ENCODE measurements at places on chromosomes 3 and 15.
A peak's percentile ranks its signal among the peaks of the same experiment; 100 is the strongest.

GRCh38 chr15:100667405-100668347 is 65.3 kb downstream of the ASB7 start:
- no peak for DNase-seq

- DNase-seq = no peak
Observed at GRCh38 chr3:13323822-13324221, 96.3 kb downstream of the NUP210 start.

GRCh38 chr3:114902691-114903101 is 244.4 kb downstream of the ZBTB20 start:
- DNase-seq = no peak

DNA sequence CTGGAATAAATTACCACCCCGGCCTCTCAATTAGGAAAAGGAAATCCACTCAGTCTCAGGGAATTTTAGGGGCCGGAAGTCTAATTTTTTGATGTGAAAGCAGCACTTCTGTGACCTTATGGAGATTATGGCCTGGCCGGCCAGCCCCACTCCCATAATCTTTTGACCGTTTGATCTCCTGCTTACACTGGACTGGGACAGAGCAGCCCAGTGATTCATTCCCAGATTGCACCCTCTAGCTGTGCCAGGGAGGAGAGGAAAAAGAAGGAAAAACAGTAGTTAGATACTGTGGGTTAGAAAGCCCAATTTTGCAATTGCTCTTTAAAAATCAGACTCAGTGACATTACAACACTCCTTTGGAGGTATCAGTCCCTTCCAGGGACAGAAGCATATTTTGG is 32.4 kb downstream of the GJD2 start:
- peak; percentile 73 for DNase-seq

- no peak for DNase-seq
Observed at GRCh38 chr3:10602271-10602670, 96.9 kb upstream of the ATP2B2 start.

GRCh38 chr3:56591262-56591661 is 34.3 kb downstream of the CCDC66 start:
- DNase-seq = no peak

GRCh38 chr3:31762888-31763351 is 218.1 kb downstream of the OSBPL10 start:
- no peak for DNase-seq

DNA sequence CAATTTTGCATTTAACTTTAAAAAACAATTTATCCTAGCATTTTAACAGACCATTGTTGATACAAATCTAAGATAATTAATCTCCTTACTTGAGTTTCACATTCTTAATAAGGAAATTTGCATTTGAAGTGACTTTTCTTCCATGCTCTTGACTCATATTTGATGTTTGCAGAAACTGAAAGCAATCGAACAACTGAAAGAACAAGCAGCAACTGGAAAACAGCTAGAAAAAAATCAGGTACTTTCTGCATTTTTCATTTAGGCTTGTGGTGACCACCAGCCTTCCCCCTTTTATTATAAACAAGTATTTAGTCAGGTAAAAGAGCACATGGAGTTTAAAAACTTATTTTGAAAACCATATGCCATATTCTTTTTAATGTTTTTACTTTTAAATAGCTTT is 20.1 kb upstream of the SELENOT start:
- no peak for DNase-seq

DNA sequence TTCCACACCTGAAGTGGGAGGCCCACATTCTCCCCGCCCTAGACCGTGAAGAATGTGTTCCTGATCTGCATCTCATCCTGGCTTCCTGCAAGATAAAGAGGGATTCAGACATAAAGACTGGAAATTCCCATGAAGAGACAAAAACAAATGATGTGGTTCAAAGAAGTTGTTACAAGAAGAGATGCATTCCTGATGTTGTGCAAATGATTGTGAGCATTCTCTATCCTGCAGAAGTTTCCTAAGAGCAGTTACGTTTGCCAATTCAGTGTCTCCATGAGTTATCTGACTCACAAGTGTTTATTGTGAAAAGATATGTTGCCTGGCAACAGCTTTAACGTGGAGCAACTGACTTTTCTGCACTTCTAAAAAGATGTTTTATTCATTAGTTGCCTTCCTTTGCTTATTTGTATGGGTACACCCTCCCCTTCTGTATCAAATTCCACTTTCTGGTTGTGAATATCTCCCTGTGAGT is 107.8 kb downstream of the ZIC4 start:
- peak; percentile 93 for DNase-seq

DNA sequence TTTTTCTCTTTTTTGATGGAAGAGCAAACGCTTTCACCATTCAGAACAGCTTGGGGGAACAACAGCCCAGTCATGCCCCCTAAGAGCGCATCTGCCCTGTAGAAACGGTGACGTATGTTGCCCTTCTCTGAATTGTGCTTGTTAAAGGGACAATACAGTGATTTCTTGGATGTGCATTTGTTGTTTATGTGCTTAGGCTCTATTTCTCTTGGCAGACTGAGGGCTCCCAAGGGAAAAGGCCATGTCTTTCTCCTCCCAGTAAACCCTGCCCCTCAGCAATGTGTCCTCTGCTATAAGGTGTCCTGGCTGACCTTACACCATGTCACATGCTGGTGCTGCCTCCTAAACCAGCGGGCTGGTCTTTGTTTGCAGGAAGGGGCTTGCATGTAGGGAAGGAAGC is 346.1 kb downstream of the EPHB1 start:
- no peak for DNase-seq

- no peak for DNase-seq
Observed at GRCh38 chr3:174058804-174059203, 661.3 kb downstream of the NLGN1 start.

GRCh38 chr3:25592510-25592968 is 72.2 kb downstream of the TOP2B start:
- peak; percentile 91 for DNase-seq

- DNase-seq = no peak
Observed at GRCh38 chr15:46343196-46343935, 708.5 kb downstream of the SQOR start.

DNA sequence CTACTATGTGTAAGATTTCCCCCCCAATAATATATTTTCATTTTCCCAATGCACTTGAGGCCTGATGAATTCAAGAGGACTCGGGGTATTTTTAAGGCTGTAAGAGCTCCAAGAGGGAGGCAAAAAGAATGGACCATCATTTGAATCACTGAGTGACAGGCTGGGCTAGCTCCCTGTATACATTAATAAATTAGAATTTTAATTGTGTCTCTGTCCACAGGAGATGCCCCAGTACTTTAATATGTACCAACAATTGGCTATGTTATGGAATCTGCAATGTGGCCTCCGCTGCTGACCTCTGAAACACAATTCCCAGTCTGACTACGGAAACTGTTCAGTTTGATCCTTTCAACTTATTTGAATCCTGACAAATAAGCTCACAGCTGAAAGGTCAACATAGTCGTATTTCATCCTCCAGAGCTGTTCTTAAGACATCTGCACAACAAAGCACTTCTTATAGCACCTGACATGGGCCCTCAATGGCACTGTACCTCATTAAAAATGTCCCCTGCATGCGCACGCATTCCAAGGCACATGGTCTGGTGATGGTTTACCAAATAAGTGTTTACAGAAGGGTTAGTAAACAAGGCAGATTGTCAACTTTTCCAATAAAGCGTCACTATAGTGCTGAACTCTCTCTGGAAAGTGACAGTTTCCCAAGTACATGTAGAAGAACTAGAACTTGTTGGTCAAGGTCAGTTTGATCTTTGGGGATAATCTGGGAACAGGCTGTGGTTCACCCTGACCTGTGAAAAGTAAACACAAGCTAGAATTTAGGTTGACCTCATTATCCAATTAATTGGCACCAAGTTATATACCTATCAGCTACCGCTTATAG is 472.9 kb downstream of the FOXP1 start:
- DNase-seq = no peak

DNA sequence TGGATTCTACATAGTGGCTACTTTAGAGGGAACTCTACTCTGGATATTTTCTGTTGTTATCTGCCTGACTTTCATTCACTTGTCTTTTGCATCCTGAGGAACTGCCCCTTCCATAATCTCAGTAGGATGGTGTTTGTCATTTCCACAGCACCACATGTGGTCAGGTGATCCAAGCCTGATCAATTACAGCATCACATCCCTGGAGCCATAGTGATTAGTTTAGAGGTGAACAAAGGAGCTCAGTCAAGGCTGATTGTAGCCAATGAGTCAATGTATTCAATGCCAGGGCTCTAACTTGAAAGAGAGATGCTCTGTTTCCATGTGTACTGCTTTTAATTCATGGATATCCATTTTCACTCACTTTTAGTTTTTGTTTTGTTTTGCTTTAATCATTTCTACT is 478.7 kb upstream of the ADAMTS9 start:
- DNase-seq = no peak

DNA sequence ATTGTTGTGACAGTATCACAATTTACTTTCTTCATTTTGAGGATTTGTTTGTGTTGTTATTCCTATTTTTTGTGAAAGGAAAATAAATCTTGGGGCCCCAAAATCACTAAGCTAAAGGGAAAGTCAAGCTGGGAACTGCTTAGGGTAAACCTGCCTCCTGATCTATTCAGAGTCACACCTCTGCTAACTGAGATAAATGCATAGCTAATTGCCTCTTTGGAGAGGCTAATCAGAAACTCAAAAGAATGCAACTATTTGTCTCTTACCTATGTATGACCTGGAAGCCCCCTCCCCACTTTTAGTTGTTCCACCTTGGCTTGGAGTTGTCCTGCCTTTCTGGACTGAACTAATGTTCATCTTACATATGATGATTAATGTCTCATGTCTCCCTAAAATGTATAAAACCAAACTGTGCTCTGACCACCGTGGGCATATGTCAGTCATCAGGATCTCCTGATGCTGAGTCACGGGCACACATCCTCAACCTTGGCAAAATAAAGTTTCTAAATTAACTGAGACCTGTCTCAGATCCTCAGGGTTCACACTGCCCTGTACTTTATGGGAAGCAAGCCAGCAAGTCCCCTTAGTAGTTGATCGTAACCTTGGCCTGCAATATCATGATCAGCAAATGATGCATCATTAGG is 523.2 kb upstream of the GOLIM4 start:
- DNase-seq = no peak

GRCh38 chr15:70014860-70015490 is 82.7 kb downstream of the TLE3 start:
- no peak for DNase-seq

GRCh38 chr15:94258246-94258645 is 26.9 kb downstream of the MCTP2 start:
- no peak for DNase-seq

- DNase-seq = peak; percentile 15
Observed at GRCh38 chr3:66885326-66886000, 112.6 kb upstream of the KBTBD8 start.

- peak; percentile 80 for DNase-seq
Observed at GRCh38 chr3:112056451-112056929, 22.0 kb downstream of the TMPRSS7 start.

DNA sequence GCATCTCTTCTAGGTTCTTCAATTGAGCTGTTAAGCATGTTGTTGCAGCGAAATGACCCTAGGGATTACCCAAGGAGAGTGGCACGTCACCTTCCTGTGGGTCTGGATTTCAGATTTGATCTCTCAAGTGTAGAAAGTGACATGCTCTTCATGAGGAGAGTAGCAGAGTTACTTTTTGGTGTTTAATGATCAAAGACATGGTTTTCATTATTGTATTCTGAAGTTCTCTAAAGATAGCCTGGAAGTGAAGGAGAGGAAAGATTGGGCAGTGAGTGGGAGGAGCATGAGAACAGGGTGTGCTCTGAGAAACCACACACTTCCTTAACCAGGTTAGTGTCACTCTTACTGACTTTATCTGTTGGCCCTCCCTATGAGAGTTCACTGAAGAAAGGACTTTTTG is 153.6 kb downstream of the AKAP13 start:
- DNase-seq = no peak

DNA sequence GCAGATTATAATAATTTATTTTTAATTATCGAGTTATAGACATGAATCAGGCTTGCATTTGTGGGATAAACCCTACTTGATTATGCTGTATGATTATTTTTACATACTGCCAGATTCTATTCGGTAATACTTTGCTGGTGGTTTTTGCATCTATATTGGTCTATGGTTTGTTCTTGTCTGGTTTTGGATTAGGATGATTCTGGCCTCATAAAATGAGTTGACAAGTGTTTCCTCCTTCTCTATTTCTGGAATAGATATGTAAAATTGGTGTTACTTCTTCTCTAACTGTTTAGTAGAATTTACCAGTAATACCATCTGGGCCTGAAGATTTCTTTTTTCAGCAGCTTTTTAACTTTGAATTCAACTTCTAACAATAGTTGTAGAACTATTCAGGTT is 33.0 kb upstream of the ACKR4 start:
- DNase-seq = no peak

DNA sequence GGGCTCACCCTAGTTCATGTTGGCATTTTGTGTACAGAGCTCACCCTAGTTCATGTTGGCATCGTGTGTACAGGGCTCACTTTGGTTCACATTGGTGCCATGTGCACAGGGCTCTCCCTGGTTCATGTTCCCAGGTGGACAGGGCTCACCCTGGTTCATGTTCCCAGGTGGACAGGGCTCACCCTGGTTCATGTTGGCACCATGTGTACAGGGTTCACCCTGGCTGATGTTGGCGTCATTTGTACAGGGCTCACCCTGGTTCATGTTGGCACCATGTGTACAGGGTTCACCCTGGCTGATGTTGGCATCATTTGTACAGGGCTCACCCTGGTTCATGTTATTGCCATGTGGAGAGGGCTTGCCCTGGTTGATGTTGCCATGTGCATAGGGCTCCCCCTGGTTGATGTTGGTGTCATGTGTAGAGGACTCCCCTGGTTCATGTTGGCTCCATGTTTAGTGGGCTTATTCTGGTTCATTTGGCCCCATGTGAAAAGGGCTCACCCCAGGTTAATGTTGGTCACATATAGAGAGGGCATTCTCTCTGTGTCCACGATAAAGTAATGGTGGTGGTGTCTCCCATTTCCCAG is 31.7 kb upstream of the NR2C2 start:
- DNase-seq = no peak

DNA sequence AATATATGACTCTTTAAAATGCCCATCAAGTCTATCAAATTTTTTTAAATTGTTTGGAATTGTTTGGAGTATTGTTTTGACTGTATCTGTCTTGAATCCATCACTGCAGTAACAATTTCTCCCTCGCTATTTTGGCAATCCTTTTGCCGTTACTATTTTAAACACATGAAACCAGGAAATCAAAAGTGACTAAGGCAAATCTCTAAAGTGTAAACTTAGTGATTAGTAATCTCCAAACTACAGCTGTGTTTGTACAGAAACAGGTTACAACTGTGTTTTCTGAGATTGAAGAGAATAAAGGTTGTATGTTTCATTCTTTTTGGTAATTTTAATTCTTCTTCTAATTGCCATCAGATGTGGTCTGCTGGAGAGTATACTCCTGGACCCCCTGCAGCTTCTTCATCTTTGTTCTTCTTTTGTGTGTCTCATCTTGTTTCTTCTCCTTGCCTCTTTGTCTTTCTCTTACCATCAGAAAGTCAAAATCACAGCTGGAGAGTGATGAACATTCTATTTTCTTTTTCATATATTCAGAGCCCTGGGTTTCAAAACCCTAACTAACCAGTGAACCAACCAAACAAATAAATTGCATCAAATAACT is 465.4 kb downstream of the RBMS3 start:
- no peak for DNase-seq

DNA sequence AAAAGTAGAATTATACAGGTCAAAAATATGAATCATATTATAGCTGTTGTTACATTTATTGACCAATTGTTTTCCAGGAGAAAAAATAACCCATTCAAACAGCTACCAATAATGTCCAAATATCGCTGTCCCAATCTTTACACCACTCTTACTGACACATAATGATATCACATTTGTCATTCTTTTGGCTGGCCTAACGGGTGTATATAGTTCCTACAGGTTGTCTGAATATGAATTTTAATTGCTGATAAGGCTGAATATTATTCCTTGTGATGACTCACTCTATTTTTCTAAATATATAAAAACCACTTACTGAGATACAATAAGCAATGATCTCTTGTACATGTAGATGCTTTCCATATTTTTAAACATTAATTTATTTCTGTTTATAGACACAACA is 76.4 kb downstream of the FSIP1 start:
- DNase-seq = no peak
